ENCODE measurements at places on chromosomes 2 and 18. TPM values are rescaled to one million over a fixed set of nuclear protein-coding genes. Genes with fewer than 3 reads are reported as not detected.

DNA sequence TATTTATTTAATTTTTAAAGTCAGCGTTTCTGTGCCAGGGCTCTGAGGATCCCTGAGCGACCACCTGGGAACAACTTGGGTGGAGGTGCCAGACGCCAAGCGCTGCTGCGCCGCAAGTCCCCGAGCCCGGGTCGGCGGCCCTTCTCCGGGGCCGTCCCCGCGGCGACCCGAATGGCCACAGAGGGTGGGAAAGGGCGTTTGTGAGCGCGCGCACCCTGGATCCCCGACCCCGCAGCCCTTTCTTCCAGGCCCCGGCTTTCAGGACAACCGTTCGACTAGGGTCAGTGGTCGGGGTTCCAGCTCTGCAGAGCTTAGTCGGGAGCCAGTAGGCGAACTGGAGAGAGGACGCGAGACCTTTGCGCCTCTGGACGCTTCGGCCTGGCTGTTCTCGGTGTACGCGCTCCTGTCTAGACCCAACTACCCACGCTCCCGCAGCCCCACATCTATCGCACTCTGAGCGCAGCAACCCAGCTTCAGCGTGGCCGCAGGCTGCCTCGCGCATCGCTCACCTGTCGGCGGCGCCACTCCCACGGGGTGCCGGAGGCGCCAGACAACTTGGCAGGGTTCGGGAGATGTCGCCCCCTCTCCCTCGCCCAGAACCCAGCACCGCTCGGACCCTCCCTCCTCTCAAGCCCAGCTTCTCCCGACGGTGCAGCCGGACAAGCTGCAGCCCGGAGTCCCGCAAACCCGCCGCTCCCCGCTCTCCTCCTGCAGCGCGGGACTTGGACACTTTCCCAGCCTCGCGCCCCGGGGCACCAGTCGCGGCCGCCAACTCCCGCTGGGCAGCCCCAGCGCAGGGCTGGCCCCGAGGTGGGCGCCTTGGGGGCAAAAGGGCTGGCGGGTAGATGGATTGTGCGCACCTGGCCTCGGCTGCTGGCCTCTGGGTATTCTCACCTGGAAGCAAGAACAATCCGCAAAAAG, 758 bp downstream of the LYPD1 start:
- H3K36me3 ChIP-seq: no peaks in the 10 kb centered on the region
- H3K4me3 ChIP-seq: peak overlapping the region; percentile 36
- H3K4me1 ChIP-seq: peaks cover 11% of the 10 kb centered on the region

DNA sequence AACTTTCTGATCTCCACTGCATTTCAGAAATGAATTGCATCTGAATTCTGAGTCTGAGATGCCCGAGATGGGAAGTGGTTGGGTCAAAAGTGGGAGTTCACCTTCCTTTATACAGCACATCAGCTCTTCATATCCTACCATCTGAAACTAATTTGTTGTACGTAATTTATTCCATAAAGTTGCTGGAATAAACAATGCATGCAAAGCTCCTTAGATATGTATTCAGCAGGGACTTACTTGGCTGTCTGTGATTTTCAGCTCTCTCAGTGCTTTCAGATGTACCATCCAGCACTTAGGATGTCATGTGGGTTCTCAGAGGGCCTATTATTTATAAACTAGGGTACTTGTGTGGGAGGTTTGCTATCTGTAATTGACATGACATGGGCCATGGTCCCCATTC, 46.9 kb upstream of the EFEMP1 start:
- no peaks in the 10 kb centered on the region for H3K27me3 ChIP-seq
- DNase-seq: no peak
- H3K27ac ChIP-seq: no peak overlapping the region
- H3K36me3 ChIP-seq: no peaks in the 10 kb centered on the region
- H3K4me3 ChIP-seq: no peak overlapping the region
- H3K4me1 ChIP-seq: no peaks in the 10 kb centered on the region

GRCh38 chr2:241473399-241473798, 35.0 kb downstream of the STK25 start:
- no peaks in the 10 kb centered on the region for H3K4me1 ChIP-seq
- H3K27me3 ChIP-seq: no peaks in the 10 kb centered on the region
- H3K27ac ChIP-seq: no peak overlapping the region
- no peak overlapping the region for H3K4me3 ChIP-seq
- no peak for DNase-seq

DNA sequence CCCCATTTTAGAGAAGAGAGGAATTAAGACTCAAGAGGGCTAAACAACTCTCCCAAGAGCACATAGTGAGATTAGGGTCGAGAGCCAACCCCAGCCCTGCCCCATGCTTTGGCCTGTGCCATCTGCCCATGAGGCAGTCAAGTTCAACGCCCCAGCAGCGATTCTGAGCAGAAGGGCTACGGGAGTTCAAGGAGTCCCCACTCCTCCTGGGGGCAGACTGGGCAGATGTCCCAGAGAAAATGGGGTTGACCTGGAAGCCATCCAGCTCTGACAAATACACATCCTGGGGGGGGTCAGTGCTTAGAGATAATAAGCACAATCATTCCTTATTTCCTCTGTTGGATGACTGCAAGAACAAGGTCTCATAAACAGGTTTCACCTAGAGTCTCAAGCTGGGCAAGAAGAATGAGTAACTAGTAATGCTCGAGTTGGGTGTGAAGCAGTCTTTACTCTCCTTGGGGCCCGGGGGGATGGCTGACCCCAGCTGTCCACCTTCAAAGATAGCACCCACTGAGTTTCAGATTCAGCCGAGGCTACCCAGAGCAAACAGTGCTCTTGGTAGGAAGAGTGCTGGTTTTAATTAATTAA, 716.4 kb downstream of the RNF144A start:
- no peaks in the 10 kb centered on the region for H3K36me3 ChIP-seq
- H3K27me3 ChIP-seq: no peaks in the 10 kb centered on the region
- DNase-seq: no peak
- no peak overlapping the region for H3K27ac ChIP-seq
- no peaks in the 10 kb centered on the region for H3K4me1 ChIP-seq

DNA sequence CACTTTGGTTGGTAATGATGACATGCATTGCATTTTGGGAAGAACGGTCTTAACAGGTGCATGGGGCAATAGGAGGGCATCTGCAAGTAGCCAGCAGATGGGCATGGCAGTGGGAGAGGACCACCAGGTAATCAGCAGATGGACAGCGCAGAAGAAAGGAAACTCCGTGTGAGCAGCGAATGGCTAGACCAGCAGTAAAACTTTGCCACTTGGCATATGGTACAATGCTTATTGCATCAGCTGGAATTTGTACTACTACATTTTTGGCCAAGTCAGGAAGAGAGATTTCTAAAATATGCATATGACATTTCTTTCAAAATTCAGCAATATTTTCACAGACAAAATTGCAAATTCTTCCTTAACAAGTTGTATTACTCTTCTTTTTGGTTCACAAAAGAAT, 768.5 kb downstream of the LRP1B start:
- H3K4me1 ChIP-seq: no peaks in the 10 kb centered on the region
- DNase-seq: no peak
- H3K4me3 ChIP-seq: no peak overlapping the region
- no peaks in the 10 kb centered on the region for H3K27me3 ChIP-seq
- H3K36me3 ChIP-seq: no peaks in the 10 kb centered on the region
- no peak overlapping the region for H3K27ac ChIP-seq

GRCh38 chr2:67930156-67930555, 132.6 kb downstream of the C1D start:
- H3K36me3 ChIP-seq: no peaks in the 10 kb centered on the region
- H3K4me1 ChIP-seq: no peaks in the 10 kb centered on the region
- no peak overlapping the region for H3K27ac ChIP-seq

- H3K4me1 ChIP-seq: no peaks in the 10 kb centered on the region
- H3K4me3 ChIP-seq: no peak overlapping the region
- no peaks in the 10 kb centered on the region for H3K36me3 ChIP-seq
- no peaks in the 10 kb centered on the region for H3K27me3 ChIP-seq
- H3K27ac ChIP-seq: no peak overlapping the region
These were observed 80.4 kb downstream of the POLR1A start for GRCh38 chr2:86025229-86025820.

DNA sequence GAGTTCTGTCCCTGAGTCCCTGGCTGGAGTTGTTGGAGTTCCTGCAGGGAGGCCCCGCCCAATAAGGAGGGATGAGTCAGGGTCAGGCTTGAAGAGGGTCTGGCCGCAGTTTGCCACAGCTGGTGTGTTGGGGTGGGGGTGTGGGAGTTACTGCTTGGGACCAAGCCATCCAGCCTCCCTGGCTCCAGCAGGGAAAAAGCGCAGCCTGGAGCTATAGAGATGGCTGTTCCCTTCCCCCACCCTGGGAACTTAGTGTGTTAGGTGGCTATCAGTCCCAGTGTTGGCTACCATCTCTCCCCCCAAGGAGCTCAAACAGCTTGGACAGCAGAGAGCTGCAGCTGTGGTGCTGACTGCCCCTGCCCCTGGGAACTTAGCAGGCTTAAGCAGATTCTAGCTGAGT, 13.2 kb upstream of the TANK start:
- DNase-seq: no peak
- no peak overlapping the region for H3K4me3 ChIP-seq

DNA sequence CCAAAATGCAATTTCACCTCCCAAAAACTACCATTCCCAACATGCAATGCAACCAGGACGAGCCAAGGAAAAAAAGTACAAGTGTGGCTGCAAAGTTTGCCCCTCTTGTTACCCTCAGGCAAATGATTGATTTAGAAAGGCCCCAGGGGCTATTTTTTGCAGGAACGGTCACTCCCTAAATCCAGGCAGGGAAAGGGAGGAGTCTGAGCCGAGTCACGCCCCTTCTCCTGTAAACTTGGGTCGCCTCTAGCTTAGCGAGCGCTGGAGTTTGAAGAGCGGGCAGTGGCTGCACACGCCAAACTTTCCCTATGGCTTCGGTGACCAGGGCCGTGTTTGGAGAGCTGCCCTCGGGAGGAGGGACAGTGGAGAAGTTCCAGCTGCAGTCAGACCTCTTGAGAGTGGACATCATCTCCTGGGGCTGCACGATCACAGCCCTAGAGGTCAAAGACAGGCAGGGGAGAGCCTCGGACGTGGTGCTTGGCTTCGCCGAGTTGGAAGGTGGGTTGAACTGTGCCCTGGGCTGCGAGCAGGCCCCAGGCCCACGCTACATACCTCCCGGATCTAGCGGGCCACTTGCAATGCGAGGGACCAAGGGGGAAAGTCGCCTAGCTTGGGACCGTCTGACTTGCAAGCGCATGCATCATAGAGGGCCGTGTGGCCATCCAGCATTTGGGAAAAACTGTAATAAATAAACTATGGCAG, at the start of gene GALM:
Gene GALM, plus strand, starts transcription at position 261 of the 702 bp plus-strand sequence. Its CDS starts 48 bp downstream, at position 309.
- H3K4me1 ChIP-seq: no peaks in the 10 kb centered on the region
- H3K36me3 ChIP-seq: no peaks in the 10 kb centered on the region
- DNase-seq: peak; percentile 73
- no peaks in the 10 kb centered on the region for H3K27me3 ChIP-seq

DNA sequence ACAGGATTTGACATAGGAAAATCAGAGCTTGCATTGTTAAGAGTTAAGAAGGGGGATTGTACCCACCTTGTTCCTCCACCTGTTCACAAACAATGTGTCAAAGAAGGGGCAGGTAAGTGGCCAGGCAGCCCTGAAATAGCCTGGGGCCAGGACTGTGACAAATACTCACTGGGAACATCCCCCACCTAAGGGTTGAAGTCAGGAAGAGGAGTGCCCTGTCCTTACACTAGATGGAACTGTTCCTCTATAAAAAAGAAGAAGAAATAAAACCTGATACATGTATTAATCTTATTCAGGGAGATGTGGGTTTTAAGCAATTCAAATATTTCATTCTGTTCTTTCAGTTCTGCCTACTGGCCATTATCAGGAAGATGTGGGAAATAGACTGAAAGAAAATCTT, 41.9 kb downstream of the TACR1 start:
- H3K4me3 ChIP-seq: no peak overlapping the region
- H3K4me1 ChIP-seq: no peaks in the 10 kb centered on the region
- no peak overlapping the region for H3K27ac ChIP-seq
- H3K27me3 ChIP-seq: no peaks in the 10 kb centered on the region

DNA sequence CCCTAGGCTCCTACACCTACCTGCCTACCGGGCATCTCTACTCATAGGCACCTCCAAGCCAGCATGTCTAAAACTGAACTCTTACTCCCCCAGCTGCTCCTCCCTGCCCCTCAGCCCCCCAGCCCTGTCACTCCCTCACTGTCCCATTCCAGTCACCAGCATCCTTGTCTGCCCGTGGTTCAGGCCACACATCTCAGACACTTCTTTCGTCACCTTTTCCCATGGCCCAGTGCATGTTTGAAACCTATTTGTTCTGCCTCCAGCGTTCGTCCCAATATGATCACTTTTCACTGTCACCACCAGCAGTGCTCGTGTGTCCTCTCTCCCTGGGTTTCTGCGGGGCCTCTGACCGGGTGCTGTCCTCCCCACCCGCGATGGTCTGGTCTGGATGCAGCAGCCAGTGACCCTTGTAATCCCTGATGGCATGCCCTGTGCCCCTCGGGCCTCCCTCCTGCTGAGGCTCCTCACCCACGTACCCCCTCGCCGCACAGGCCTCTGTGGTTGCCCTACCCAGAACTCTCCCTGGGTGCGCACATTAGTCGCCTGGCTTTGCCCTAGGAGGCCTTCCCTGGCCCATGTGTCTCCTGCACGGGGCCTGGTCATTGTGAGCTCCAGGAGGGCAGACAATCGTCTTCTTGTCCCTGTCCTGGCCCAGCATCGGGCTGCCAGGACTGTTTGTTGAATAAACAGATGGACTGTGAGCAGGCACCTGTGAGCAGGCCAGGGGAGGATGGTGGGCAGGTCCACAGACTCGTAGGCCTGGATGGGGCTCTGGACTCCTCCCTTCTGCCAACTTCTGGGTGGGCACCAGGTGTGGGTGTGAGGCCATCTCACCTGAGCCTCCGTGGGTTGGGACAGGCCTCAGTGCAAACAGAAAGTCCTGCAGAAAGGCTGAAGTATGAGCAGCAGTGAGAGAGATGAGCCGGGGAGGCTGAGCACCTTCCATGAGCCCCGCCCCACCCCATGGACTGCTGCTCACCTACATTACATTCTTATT, 15.5 kb downstream of the LDLRAD4 start:
- H3K4me3 ChIP-seq: no peak overlapping the region
- no peak for DNase-seq
- H3K36me3 ChIP-seq: no peaks in the 10 kb centered on the region
- peak overlapping the region; percentile 92 for H3K27ac ChIP-seq
- no peaks in the 10 kb centered on the region for H3K4me1 ChIP-seq

DNA sequence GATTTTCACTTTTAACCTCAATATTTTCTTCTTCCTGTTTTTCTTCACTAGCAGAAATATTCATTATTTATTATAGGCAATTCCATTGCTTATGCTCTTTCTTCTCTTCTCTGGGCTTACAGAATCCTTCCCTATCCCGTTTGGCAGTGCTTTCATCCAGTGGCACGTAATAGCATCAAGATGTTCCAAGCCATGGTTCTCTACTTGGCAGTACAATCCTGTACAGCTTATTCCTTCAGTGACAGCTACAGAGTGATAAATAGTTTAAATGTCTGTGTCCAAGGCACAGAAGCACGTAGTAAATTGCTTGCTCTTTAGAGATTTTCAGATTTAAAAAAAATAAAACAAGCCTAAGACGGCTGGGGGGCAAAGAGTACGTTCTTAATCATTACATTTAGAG, 1964.3 kb downstream of the SUCLG1 start:
- H3K27me3 ChIP-seq: no peaks in the 10 kb centered on the region
- no peaks in the 10 kb centered on the region for H3K4me1 ChIP-seq
- no peak overlapping the region for H3K4me3 ChIP-seq
- no peak overlapping the region for H3K27ac ChIP-seq
- DNase-seq: no peak

The ERLEC1 gene
- total RNA-seq: 87.1 TPM
